ENCODE measurements at places on chromosomes 2 and 18. TPM values are rescaled to one million over a fixed set of nuclear protein-coding genes. Genes with fewer than 3 reads are reported as not detected.
A peak's percentile ranks its signal among the peaks of the same experiment; 100 is the strongest.

GRCh38 chr2:239548451-239548871 lies 147.6 kb upstream of the HDAC4 start:
- peak; percentile 90 for DNase-seq

- no peak for DNase-seq
Observed at GRCh38 chr2:12727641-12728040, 10.9 kb downstream of the TRIB2 start.

NT5DC4 gene
- not detected for total RNA-seq

HOXD11 gene
- not detected for total RNA-seq

DNA sequence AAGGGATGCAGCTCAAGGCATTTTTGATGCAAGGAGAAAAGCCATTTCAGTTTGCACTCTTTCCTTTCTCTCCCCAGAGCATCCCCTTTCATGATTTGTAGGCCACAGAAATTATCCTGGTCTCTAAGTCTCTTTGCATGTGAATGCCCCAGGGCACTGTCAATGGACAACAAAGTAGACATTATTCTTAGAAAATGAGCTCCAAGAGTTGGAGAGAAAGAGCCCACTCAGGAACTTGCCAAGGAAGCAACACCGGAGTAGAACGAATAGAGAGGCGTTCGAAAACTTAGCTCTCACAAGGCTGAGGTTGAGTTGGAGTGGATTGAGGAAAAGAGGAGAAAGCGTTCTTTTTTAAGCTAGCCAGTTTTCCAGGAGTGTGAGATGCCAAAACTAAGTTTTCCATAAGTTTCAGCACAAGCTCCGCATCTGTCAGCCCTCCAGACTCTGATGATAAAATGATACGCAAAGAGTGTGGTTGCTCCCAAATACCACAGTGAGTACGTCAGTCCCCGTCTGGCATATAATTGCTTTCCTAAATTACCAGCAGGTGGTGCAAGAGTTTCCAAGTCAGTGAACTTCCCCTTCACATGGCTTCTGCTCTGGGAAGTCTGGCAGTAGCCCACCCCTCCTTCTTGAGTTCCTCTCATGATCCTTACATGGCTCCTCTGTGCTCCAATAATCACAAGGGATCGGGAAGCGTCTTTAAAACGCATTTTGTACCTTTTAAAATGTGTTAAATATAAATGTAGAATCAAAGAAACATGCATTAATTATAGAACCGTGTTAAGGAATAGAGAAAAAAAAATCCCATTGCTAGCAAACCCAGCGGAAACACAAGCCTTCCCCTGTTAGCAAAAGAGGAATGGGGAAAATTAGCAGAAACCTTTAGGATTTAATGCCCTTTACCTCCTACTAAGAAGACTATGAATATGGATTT lies 1060.6 kb upstream of the FANCL start:
- DNase-seq, result peak; percentile 15

TMEM131 gene
- total RNA-seq, result 24.2 TPM

- DNase-seq, result no peak
Observed at GRCh38 chr18:52963481-52963880, 623.5 kb downstream of the DCC start.

GBX2 gene
- total RNA-seq, result not detected

DNA sequence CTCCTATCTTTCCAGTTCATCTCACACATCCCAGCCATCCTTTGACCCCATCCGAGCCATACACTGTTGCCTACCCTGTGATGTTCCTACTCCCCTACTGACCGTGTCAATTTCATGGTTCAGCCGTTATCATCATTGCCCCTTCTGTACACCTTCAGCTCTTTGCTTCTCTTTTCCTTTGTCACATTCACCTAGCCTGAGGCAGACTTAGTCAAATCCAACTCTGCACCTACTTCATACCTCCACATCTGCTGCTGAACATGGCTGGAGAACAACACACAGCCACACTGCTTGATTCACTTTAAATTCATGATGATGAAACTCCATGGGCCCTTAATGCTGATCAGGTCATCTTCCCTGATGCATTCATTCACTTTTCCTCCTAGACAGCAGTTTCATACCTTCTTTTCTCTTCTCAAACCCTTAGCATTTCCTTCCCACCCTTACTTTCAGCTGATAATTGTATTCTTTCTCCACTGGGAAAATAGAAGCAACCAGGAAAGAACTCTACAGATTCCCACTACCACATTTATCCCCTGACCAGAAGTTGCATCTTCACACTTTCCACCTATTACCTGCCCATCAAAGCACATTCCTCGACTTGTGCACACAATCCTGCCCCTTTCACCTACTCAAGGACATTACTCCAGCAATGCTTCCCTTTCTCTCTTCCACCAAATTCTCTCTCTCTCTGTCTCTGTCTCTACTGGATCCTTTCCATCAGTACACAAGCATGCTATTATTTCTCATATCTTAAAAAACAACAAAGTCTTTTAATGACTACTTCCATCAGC lies 59.6 kb downstream of the PKDCC start:
- DNase-seq, result no peak

Data from activated CD8-positive, alpha-beta T cell treated with anti-CD3 and anti-CD28 coated beads for 36 hours (primary cell).